GM12878 (cell line): ENCODE measurements at places on chromosomes 3 and 15.

DNA sequence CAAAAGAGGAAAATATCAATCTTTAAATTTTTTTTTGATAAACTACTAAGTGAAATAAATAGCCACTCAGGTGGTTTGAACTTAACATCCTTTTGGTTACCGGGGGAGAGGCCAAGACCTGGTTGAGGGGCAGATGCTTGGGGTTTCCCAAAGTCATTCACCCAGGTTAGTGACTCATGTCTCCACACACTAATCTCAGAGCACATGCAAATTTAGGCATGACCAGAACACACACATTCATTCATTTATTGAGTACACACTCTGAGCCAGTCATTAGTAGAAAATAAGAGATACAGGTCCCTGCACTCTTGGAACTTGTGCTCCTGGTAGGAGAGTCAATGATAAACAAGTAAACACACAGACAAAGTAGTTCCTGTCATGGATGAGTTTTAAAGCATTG lies 7.3 kb downstream of the ILDR1 start:
- DNase-seq: peak; percentile 91

- DNase-seq: no peak
Observed at GRCh38 chr3:15653321-15653720, 51.8 kb downstream of the BTD start.

GRCh38 chr3:12759097-12759679 lies at the start of gene TMEM40:
Gene TMEM40, minus strand, starts transcription at chr3:12759259. Its CDS starts 9,427 bp downstream, at chr3:12749832.
- no peak for DNase-seq

DNA sequence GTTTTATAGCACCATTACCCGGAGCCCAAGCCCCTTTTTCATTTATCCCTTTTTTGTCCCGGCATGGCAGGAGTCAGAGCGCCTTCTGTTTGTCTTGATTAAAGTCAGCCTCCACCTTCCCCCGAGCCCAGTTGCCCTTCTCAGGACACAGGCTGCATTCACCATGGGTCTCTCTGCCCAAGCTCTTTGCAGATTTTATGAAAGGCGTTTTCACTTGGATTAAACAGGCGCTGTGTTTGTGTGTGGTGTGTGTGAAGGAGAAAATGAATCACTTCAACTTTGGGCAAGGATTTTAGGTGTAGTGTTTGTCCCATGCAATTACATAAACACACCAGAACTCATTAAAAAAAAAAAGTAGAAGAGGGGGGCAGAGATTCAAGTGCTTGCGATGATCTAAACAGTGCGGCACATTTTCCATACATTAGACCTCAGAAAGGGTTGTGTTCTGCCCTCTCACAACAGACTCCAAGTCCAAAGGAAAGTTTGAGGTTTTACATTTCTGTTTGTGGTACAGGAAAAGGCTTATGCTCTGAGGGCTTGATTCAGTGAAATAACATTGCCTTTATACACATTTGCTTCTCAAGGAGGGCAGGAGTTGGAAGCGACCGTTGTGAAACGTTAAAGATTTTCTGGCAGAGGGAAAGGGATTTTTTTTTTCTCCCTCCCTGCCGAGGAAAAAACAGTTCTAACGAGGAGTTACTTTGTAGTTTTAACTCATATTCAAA lies 14.5 kb upstream of the IL16 start:
- DNase-seq: no peak

DNA sequence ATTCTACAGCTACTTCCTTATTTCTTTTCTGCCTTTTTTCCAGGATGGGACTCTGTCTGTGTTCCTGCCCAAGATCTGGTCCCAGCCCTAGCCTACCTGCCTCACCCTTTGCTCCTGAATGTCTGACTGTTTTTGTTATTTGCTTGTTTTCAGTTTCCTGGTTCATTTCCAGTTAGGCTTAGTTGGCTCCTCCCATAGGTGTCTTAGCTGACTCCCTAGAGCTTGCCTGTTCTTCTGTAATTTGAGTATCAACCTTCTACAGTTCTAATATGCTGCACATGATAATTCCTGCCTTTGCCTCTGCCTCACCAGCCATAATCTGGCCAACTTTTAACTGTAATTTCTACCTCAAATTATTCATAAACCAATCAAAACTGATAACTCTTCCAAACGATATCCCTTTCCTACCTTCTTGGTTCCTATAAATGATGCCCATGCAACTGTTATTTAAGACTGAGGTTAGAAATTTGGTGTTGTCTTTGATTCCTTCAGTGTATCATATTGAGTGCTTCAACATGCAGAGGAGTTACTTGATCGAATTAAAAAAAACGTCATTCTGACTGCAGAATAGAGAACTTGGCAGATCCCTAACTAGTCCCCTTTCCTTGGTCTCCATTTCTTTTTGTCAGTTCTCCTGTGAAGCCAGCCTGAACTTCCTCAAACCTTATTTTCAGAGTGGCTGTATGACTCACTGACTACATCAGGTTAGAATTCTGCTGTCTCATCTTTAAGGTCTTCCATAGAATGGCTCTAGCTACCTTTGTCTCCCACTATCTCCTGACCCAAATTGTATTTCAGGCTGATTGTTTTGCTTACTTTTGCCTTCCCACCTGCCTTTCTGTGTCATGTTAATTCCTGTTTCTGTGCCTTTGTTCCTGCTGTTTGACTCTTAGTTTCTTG lies 8.4 kb downstream of the GOLM2 start:
- no peak for DNase-seq

DNA sequence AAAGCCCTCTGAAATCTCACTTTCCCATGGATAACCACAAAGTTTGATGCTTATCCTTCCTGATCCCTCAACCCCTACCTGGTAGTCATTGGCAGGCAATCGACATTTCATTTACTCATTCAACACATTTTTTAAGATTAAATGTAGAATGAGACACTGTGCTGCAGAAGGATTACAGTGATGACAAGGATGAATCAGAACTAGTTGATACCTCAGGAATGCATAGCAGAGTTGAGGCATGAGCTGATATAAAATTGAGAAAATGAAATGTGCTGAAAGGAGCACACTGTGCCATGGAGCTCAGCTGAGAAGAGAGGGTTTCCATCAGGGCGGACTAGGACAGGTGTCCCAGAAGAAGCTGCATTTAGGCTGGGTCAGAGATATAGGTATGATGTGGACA lies 48.9 kb upstream of the ACTL6A start:
- DNase-seq: no peak

DNA sequence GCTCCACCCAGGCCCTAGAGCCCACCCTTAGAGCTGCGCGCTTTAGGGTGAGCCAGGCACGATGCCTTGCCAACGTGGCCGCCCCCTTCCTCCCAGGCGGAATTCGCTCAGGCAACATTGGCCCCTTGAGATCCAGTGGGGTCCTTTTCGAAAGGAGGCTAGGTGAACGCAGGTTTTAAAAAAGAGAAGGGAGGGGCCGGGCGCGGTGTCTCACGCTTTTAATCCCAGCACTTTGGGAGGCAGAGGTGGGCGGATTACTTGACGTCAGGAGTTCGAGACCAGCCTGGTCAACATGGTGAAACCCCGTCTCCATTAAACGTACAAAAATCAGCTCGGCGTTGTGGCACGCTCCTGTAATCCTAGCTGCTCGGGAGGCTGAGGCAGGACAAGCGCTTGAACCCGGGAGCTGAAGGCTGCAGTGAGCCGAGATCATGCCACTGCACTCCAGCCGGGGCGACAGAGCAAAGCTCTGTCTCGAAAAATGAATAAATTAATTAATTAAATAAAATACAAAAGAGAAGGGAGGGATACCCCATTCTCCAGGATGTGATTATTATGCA lies 984 bp upstream of the RPP25 start:
- no peak for DNase-seq

- no peak for DNase-seq
Observed at GRCh38 chr15:100295939-100296565, 45.7 kb downstream of the ADAMTS17 start.

- no peak for DNase-seq
Observed at GRCh38 chr3:122973893-122974615, 53.5 kb downstream of the SEMA5B start.

DNA sequence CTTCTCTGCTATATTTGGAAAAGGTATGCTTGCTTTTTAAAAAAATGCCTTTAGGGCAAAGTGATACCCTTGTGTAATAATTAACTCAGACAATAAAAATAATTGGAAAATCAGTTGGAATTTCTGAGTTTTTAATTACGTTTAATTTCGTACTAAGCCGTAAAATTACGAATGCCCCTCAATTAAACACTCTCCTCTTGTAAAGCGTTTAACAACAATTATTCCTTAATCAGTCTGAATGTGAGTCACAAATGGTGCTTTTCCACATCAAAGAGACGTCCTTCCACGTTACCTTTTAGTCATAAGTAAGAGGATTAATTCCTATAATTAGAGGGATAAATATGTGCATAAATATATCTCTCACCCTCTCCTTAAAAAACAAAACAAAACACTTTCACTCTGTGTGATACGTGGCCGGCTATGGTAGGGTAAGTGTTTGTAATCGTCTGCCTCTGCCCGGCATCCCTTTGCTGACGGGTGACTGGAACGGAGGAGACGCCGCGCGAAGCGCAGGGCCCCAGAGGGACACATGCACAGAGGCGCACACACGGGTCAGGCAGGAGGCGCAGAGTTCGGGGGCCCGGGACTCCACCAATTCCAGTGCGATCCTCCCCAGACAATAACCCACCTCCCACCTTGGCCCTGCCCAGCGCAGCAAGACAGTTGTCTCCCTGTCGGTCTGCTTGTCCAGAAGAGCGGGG lies 9.7 kb upstream of the MEIS2 start:
- DNase-seq: no peak

GRCh38 chr3:154536751-154537150 lies 106.8 kb upstream of the GPR149 start:
- DNase-seq: no peak

- DNase-seq: no peak
Observed at GRCh38 chr15:70222606-70223005, 124.9 kb upstream of the TLE3 start.

- peak; percentile 56 for DNase-seq
Observed at GRCh38 chr3:23761440-23761896, 44.3 kb upstream of the UBE2E1 start.

DNA sequence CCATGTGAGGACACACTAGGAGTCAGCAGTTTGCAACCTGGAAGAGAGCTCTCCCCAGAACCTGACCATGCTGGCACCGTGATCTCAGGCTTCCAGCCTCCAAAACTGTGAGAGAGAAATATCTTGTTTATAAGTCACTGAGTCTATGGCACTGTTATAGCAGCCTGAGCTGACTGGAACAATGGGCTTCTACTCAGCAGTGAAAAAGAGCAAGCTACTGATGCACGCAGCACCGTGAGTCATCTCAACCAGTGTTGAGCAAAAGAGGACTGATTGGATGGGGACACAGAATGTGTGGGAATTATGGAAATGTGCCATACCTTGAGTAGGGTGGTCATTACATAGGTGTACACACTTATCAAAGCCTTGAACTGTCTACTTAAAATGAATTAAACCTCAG lies 230.4 kb downstream of the PLCL2 start:
- DNase-seq: no peak
